Heart right ventricle (tissue), 16 donors: ENCODE measurements at places on chromosomes 16 and 17. TPM values are rescaled to one million over a fixed set of nuclear protein-coding genes. Genes with fewer than 3 reads are reported as not detected.

The CCL7 gene
- polyA plus RNA-seq = 0.29 TPM

The CES3 gene
- polyA plus RNA-seq = 2.8 TPM

The SLC47A2 gene
- not detected for polyA plus RNA-seq

DNA sequence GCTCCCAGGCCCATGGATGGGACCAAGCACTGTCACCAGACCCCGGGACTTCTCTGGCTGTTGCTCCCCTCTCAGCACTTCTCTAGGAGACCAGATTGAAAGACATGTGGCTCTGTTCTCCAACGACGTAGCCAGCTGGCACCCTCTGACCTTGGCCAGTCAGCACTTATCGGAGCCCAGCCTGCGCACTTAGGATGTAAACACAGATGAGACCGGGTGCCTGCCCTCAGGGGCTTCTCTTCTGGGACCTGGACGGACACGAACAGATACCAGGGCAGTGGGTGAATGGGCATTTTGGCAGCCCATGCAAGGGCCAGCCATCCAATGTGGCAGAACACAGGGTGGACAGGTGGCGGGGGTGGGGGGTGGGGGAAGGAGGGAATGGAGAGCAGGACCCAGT is 6.6 kb downstream of the ZDHHC1 start:
- H3K4me3 ChIP-seq = no peak overlapping the region
- no peaks in the 10 kb centered on the region for H3K27me3 ChIP-seq
- no peak for DNase-seq
- no peak overlapping the region for H3K27ac ChIP-seq
- H3K36me3 ChIP-seq = no peaks in the 10 kb centered on the region

GRCh38 chr16:66270333-66270927 is 96.1 kb upstream of the CDH5 start:
- peak overlapping the region; percentile 50 for H3K4me3 ChIP-seq
- H3K27me3 ChIP-seq = no peaks in the 10 kb centered on the region
- peak; percentile 82 for DNase-seq
- H3K27ac ChIP-seq = peak overlapping the region; percentile 63
- no peaks in the 10 kb centered on the region for H3K36me3 ChIP-seq
- peaks cover 16% of the 10 kb centered on the region for H3K4me1 ChIP-seq

- H3K36me3 ChIP-seq = no peaks in the 10 kb centered on the region
- peaks cover 17% of the 10 kb centered on the region for H3K4me1 ChIP-seq
- peak overlapping the region; percentile 97 for H3K27ac ChIP-seq
- peak overlapping the region; percentile 76 for H3K4me3 ChIP-seq
- peak; percentile 89 for DNase-seq
Measured at GRCh38 chr17:81345228-81346089, 49.8 kb upstream of the BAHCC1 start.

DNA sequence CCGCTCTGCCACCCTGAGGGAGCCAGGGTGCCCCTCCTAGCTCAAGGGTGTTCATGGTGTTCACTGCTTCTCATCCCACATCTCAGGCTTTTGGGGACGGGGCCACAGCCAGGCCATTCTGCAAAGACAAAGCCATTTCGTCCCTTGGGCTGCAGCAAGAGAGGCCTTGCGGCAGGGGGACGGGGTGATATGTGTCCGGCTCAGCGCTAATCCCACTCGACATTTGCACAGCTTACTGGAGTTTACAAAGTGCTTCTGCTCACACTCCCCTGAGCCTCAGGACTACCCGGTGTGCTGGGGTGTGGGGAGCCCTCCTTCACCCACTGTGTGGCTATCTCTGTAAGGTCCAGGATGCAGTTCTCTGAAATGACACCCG is 84.3 kb downstream of the RTN4RL1 start:
- H3K4me3 ChIP-seq = no peak overlapping the region
- no peaks in the 10 kb centered on the region for H3K27me3 ChIP-seq
- H3K27ac ChIP-seq = no peak overlapping the region
- H3K36me3 ChIP-seq = no peaks in the 10 kb centered on the region
- DNase-seq = no peak

- no peak overlapping the region for H3K27ac ChIP-seq
- no peak overlapping the region for H3K4me3 ChIP-seq
- peaks cover 74% of the 10 kb centered on the region for H3K36me3 ChIP-seq
- no peaks in the 10 kb centered on the region for H3K4me1 ChIP-seq
- no peak for DNase-seq
Measured at GRCh38 chr17:38320482-38320881, 23.3 kb downstream of the GPR179 start.

GRCh38 chr16:70512456-70512855 is 10.9 kb downstream of the COG4 start:
- DNase-seq = no peak
- H3K27me3 ChIP-seq = no peaks in the 10 kb centered on the region
- H3K36me3 ChIP-seq = peaks cover 57% of the 10 kb centered on the region
- no peak overlapping the region for H3K4me3 ChIP-seq
- H3K27ac ChIP-seq = no peak overlapping the region

- no peaks in the 10 kb centered on the region for H3K36me3 ChIP-seq
- H3K27ac ChIP-seq = no peak overlapping the region
- no peak overlapping the region for H3K4me3 ChIP-seq
- no peak for DNase-seq
- peaks cover 6% of the 10 kb centered on the region for H3K4me1 ChIP-seq
Measured at GRCh38 chr16:82833378-82833993, 206.7 kb downstream of the CDH13 start.

DNA sequence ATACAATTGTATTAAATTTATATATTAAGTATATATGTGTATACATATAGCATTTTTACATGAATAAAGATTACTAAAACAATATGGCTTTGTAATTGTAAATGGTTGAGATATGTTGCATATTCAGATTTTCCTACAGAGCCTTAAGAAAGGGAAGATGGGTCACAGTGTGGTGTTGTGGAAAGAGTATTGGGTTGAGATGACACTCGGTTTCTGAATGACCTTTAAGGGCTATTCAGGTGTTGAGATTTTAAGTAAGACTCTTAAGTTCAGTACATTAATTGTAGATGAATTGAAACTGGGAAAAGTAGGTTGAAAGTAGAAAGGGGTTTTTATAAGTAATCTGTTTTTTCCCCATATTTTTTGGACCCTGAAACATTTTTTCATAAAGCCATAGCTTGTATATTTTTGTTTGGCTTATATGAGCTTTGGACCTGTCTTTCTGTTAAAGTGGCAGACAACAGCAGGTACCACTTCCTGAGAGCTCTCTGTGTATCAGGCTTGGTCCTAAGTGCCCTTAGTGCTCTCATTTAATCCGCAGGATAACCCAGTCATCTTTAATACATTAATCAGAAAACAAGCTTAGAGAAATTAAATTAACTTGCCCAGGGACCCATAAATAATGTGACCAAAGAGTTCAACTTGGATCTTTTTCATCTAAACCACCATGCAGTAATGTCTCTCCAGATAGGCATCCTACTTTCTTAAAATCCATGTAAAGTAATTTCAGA is 48.5 kb upstream of the MRC2 start:
- H3K4me3 ChIP-seq = no peak overlapping the region
- no peak overlapping the region for H3K27ac ChIP-seq
- DNase-seq = no peak
- peaks cover 85% of the 10 kb centered on the region for H3K36me3 ChIP-seq
- H3K4me1 ChIP-seq = peaks cover 3% of the 10 kb centered on the region

- H3K27ac ChIP-seq = no peak overlapping the region
- peak overlapping the region; percentile 63 for H3K4me3 ChIP-seq
- DNase-seq = peak; percentile 14
- no peaks in the 10 kb centered on the region for H3K27me3 ChIP-seq
Measured at GRCh38 chr17:68290268-68290954, 516 bp downstream of the SLC16A6 start.

DNA sequence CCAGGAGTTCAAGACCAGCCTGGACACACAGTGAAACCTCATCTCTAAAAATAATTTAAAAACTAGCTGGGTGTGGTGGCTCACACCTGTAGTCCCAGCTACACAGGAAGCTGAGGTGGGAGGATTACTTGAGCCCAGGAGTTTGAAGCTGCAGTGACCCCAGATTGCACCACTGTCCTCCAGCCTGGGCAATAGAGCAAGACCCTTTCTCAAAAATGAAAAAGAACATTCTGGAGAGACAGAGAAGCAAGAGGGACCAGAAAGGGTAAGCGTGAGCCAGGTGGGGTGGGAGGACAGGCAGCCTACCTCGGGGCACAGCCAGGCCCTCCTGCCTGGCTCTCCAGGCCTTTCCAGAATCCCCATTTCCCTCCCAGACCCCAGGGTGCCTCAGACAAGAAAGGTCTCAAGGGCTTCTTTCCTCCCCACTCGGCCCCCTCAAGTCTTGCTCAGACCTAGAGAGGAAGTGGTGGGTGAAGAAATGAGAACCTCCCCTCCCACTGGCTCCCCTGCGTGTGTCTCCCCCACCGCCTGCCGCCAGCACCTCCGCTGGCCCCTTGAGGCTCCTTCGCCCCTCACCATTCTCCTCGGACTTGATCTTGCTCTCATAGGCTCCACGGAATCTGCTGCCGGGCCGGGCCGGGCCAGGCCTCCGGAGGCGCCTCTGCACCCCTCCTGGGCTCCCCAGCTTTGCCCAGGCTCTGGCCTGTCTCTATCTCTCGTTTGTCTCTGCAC is 503 bp downstream of the C16orf54 start:
- peak overlapping the region; percentile 72 for H3K4me3 ChIP-seq
- H3K27me3 ChIP-seq = peaks cover 5% of the 10 kb centered on the region
- H3K4me1 ChIP-seq = no peaks in the 10 kb centered on the region

- no peak overlapping the region for H3K27ac ChIP-seq
- H3K4me3 ChIP-seq = no peak overlapping the region
- DNase-seq = no peak
Measured at GRCh38 chr16:81545470-81546250, 101.1 kb downstream of the CMIP start.

DNA sequence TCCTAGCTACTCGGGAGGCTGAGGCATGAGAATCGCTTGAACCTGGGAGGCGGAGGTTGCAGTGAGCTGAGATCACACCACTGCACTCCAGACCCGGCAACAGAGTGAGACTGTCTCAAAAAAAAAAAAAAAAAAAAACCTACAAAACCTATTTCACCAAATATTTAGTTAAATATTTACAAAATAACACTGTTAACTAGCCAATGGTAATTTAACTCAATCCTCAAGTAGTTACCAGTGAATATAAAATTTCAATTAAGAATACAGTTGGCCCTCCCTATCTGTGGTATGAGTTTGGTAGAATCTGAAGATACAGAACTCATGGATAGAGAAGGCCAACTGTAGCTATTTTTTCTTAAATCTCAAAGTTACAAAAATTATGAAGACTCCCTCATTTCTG is 247.4 kb downstream of the SOX9 start:
- H3K27me3 ChIP-seq = no peaks in the 10 kb centered on the region
- H3K27ac ChIP-seq = no peak overlapping the region
- no peaks in the 10 kb centered on the region for H3K36me3 ChIP-seq

DNA sequence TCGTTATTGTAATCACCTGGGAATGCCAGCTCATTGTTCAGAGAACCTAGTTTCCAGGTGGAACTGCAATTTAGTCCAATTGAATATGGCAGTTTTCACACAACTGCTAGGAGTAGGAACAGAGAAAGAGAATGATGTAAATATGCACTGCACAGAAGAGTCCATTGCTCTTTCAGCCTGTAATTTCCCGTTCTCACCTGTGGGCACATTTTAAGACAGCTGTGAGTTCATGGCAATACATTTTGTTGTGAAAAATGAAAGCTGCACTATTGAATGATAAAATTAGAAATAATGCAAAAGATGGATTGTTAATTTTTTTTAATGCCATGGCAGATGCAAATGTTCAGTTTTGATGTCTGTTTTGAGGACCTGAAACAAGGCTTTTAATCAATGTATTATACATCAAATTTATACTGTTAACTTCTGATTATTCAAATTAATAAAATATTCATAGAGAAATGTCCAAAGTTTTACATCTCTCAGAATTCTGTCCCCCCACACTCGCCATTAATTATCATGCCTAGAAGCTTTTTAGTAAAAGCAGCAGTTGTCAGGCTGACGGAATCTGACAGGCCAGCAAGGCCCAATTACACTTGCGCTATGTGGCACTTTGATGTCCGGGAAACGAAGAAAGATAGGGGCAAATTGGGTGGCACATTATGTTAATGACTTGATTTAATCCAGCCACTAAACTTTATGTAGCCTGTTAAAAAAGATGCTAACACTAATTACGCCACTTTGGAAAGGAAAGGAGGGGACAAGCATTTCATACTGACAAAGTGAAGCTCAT is 72.2 kb downstream of the RPGRIP1L start:
- no peaks in the 10 kb centered on the region for H3K4me1 ChIP-seq
- H3K36me3 ChIP-seq = no peaks in the 10 kb centered on the region
- no peak for DNase-seq
- H3K27me3 ChIP-seq = no peaks in the 10 kb centered on the region
- H3K4me3 ChIP-seq = no peak overlapping the region

DNA sequence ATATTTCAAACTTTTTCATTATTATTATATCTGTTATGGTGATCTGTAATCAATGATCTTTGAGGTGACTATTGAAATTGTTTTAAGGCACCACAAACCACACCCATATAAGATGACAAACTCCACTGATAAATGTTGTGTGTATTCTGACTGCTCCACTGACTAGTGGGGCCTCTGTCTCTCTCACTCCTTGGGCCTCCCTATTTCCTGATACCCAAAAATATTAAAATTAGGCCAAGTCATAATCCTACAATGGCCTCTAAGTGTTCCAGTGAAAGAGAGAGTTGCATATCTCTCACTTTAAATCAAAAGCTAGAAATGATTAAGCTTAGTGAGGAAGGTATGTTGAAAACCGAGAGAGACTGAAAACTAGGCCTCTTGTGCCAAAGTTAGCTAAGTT is 23.4 kb downstream of the CYLD start:
- no peak for DNase-seq
- H3K36me3 ChIP-seq = peaks cover 4% of the 10 kb centered on the region
- H3K4me1 ChIP-seq = peaks cover 17% of the 10 kb centered on the region

DNA sequence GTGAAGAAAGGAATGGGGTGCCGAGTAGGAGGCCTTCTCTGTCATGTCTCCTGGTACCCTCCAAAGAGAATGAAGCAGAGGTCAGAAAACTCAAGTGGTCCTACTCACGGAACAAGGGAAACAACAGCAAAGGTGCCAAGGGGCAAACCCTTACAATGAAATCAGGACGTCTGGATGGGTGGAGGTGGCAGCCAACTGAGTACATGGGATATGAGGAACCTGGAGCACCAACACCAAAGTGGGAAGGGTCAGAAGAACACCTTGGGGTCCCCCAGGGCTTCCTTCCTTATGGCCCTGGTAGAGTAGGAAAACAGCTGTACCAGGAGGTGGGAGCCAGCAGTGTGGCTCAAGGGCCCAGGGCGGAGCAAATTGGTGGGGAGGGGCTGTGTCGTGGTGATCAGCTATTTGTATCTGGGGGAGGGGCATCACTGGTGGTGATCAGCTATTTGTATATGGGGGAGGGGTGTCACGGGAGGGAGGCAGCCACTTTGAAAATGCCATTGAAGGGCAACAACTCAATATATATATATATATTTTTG is 643 bp downstream of the HIGD1B start:
- peak overlapping the region; percentile 1 for H3K4me3 ChIP-seq
- no peak for DNase-seq
- no peaks in the 10 kb centered on the region for H3K27me3 ChIP-seq
- no peaks in the 10 kb centered on the region for H3K36me3 ChIP-seq
- H3K4me1 ChIP-seq = no peaks in the 10 kb centered on the region

GRCh38 chr17:29836643-29837042 is 93.4 kb downstream of the SSH2 start:
- no peaks in the 10 kb centered on the region for H3K27me3 ChIP-seq
- peaks cover 18% of the 10 kb centered on the region for H3K4me1 ChIP-seq
- no peak overlapping the region for H3K27ac ChIP-seq
- H3K4me3 ChIP-seq = no peak overlapping the region

GRCh38 chr16:21959050-21959449 is 5.9 kb downstream of the UQCRC2 start:
- no peak for DNase-seq
- H3K27me3 ChIP-seq = no peaks in the 10 kb centered on the region
- H3K36me3 ChIP-seq = peaks cover 17% of the 10 kb centered on the region
